ENCODE measurements at places on chromosomes 11 and 22.

DNA sequence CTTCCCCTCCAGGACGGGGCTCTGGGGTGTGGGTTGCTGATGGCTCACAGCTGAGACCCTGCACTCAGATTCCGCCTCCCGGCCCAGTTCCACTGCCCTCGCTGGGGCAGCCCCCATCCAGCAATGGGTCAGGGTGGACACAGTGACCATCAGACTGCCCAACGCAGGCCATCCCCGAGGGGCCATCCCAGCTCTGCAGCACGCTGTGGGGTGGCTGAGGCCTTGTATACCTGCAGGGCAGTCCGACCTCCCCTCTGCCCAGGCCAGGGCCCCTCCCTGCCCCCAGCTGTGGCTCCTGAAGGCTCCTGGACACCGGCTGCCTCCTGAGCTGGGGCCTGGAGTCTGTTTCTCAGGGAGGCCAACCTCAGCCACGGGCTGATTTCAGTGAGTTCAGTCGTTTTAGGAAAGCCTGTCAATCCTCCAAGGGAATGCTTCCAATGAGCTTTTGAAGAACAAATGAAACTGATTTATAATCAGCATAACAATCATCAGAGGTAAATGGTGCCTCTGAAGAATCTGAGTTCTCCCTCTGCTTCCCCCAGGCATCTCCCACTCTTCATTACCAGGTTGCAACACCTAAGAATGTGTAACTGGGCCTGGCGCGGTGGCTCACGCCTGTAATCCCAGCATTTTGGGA is 95.1 kb downstream of the CELSR1 start:
- no peak for DNase-seq

DNA sequence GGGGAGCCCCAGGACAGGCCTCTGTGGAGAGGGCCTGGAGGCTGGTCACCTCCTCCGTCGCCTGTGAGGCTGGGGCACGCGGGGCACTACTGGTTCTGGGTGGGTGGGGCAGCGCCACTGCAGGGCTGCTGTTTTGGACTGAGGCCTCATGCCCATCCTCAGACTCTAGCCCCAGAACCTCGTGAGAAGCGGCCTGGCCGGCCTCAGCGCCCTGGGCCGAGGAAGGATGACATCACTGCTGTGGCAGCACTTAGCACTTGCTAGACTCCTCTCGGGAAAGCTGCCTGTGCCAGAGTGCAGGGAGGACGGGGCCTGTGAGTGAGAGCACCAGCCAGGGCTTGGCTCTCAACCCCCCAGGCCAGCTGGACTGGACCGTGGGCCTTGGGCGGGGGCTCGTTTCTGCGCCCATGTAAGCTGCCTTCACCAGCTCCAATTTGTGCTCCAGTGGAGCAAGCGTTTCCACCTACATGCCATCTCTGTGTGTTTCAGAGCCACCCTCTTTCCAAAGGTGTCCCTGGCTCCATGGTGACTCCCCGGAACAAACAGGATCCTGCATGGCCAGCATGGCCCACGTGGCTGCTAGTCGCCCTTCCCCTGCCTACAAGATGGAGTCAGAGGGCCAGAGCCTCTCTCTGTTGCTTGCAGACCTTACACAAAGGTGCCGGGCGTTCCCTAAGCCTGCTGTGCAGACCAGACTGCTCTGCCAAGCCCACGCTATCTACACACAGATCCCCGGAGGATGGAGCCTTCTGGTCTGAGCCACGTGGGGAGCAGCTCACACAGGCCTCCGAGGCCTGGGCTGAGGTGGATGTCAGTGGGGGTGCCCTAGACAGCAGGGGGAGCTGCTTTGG is 102.9 kb downstream of the CTTN start:
- DNase-seq, result no peak

GRCh38 chr11:1078191-1078601 is 3.5 kb downstream of the MUC2 start:
- DNase-seq, result no peak

DNA sequence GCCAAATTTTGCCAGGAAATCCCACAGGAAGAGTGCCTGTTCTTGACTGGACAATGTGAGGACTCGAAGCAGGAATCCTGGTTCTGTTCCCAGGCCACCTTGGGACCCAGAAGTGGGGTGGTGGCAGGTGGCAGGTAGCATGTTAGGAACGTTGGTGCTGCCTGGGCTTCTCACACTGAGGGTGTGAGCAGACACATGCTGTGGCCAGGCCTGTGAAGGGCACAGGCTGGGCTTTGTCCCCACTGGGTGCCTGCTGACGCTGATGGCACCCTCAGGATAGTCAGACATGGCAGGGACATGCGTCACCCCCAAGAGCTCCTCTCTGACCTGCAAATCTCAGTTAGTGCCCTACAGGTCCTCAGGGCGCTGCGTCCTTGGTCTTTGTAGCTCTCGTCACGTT is 21.1 kb upstream of the NECTIN1 start:
- DNase-seq, result no peak

DNA sequence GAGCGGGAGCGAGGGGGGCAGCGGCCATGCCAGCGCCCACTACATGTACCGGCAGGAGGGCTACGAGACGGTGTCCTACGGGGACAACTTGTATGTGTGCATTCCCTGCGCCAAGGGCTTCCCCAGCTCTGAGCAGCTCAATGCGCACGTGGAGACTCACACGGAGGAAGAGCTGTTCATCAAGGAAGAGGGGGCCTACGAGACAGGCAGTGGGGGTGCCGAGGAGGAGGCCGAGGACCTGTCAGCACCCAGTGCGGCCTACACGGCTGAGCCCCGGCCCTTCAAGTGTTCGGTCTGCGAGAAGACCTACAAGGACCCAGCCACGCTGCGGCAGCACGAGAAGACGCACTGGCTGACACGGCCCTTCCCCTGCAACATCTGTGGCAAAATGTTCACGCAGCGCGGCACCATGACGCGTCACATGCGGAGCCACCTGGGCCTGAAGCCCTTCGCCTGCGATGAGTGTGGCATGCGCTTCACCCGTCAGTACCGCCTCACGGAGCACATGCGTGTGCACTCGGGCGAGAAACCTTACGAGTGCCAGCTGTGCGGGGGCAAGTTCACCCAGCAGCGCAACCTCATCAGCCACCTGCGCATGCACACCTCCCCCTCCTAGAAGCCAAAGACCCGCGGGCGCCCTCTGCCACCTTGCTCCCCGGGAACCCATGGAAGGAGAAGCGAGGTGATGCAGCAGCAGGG is 20.9 kb upstream of the TMEM191C start:
- no peak for DNase-seq

GRCh38 chr11:118868659-118869058 is 15.0 kb upstream of the CXCR5 start:
- no peak for DNase-seq

DNA sequence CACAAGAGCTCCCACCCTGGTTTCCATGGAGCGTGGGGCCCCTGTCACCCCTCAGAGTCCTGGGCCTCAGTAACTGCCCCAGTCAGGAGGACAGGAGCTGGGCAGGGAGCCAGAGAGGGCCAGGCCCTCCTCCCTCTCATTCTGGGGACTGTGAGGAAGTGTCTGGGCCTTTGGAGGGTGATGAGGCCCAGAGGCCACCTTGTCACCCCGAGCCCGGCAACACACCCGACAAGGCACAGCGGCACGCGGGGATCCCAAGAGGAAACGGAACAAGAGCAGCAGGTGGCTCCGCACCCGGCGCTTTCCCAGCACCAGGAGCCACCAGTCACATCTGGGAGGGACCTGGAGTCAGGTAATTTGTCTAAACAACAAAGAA is 72.1 kb downstream of the CELSR1 start:
- DNase-seq, result no peak

- no peak for DNase-seq
These were observed 131.6 kb downstream of the ETS1 start for GRCh38 chr11:128455766-128456165.

- peak; percentile 24 for DNase-seq
These were observed 34.7 kb upstream of the SEPTIN5 start for GRCh38 chr22:19679522-19680101.

GRCh38 chr11:64204464-64204989 is 2.0 kb upstream of the FERMT3 start:
- DNase-seq, result peak; percentile 71
